ENCODE measurements at places on chromosomes 11 and 22. TPM values are rescaled to one million over a fixed set of nuclear protein-coding genes. Genes with fewer than 3 reads are reported as not detected.

DNA sequence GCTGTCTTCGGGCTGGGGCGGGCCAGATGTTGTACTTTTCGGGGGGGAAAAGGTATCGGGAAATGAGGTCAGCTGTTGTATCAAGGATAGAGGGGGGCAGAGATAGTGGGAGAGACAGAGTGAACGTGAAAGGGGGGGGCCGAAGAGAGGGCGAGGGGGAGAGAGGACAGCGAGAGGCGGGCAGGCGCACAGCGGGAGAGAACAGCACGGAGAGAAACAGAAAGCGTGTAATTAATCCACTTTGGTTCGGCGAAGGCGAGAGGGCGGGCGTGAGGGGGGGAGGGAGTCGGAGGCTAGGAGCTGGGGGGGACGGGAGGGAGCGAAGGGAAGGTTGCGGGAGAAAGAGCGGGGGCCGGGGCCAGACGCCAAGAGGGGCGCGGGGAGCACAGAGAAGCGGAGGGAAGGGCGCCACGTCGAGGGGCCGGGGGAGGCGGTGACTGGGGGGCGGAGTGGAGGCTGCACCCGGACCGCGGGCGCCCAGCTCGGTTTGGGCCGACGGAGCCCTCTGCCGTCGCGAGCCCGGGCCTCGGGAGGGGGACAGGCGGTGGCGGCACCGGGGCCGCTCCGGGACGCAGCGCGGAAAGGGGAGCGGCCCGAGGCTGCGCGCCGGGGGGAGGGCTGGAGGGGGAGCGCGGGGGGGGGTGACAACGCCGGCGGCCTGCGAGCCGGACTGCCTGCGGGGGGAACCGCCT, 612 bp downstream of the IGF2 start:
- no peak for DNase-seq

- no peak for DNase-seq
Measured at GRCh38 chr11:131580476-131580875, 210.1 kb downstream of the NTM start.

- no peak for DNase-seq
Measured at GRCh38 chr11:96288915-96289314, 54.1 kb downstream of the MAML2 start.

The C11orf52 gene
- 34.4 TPM for total RNA-seq

The SLC22A8 gene
- not detected for total RNA-seq

All from mucosa of gallbladder (tissue), 1 donor.